NCI-H1436 treated with DMSO at 0.1 percent for 48 hours (cell line): ENCODE measurements at places on chromosomes 1 and 21.
A peak's percentile ranks its signal among the peaks of the same experiment; 100 is the strongest.

DNA sequence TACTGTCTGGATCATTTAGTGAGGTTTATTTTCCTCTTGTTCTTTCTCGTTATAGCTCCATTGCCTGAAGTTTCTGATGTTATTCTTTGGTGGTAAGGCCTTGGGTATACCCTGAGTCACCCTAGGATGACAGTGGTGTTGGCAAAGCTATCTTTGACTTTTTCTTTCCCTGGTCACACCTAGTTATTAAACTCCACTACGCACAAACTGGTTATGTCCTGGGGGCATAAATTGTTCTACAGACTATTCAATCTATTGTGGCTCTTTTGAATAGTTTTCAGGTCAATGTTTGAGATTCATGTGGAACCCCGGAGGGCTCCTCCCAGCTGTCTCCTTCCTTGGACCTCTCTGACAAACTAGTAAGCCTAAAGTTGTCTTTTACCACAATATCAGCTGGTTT is 157.7 kb downstream of the SLC35F3 start:
- DNase-seq: no peak

DNA sequence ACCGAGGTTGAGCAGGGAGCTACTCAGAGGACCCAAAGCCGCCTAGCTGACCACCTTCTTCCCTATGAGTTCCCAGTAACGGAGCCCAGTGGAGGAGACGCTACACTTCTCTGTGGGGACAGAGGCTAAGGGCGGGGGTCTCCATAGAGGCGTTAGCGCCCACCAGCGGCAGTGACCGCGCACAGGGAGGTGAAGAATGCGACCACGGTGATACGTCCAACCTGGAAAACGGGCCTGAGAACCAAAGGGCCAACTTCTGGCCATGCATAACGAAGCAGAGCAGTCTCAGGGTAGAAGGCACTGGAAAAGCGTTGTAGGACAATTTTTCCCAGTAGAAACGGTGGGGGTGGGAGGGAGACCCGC is 400 bp upstream of the COG2 start:
- DNase-seq: no peak

- DNase-seq: no peak
These were observed 859 bp upstream of the LRRC8B start for GRCh38 chr1:89523572-89524368.

DNA sequence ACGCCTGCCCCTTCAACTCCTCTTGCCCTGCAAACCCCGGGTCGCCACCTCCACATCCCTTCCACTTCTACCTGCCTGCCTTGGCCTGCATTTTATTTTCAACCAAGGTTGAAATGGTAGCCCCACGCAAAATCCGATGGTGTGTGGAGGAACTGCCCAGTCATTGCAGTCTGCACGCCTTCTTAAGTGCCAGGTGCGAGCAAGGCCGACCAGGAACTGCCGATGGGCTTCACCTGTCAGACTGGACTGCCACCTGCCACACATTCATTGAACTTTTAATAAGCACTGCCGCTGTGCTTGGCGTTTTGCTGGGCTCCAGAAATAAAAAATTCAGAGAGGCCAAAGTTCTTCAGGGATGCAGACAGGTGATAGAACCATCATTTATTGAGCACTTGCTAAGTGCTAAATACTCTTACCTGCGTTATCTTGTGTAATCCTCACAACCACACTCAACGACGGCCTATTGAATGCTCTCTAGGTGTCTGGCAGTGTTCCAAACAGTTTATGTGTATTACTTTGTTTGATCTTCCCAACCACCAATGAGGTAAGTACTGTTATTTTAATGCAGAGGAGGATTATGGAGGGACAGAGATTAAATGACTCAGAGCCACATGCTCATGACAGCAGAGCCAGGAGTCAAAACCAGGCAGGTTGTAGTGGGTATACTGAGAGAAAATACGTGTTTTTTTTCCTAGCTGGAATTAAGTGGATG is 36.2 kb downstream of the CACHD1 start:
- peak; percentile 43 for DNase-seq

DNA sequence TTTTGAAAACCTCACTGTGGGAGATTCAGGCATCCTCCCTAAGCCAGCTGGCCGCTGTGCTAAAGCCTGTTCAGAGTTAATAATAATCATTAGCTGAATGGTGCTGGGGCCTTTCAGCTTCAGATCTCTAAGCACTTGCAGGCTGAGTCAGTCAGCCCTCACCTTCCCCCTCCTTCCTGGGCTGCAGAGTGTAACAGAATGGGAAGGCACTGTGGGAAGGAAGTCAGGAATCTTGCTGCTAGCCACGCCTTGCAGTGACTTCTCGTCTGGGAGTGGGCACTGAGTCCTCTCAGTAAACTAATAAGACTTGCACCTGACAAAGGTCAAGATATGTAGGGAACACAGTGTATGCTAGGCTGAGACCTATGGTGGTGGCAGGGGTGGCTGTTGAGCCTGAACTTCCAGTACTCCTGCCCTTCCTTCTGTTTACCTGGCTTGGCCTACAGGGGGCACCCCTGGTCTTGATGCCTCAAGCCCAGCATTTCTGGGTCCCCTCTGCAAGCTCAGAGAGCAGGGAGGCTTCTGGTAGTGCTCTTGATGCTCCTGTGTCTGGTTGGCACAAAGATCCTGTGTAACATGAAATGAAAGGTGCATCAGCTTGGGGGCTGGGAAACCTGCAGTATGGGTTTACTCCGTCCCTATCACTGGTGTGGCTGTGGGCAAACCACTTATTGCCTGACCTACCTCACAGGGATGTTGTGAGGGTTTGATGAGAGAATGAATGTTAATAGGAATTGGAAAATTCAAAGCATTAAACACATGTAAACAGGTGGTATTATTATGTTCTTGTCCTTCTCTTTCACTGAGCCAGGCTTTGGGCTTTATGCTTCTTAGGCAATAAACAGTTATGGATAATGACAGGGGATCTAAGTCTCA is 6.0 kb downstream of the CYB561D1 start:
- no peak for DNase-seq

- no peak for DNase-seq
These were observed 69.1 kb upstream of the C1orf105 start for GRCh38 chr1:172351346-172351745.

DNA sequence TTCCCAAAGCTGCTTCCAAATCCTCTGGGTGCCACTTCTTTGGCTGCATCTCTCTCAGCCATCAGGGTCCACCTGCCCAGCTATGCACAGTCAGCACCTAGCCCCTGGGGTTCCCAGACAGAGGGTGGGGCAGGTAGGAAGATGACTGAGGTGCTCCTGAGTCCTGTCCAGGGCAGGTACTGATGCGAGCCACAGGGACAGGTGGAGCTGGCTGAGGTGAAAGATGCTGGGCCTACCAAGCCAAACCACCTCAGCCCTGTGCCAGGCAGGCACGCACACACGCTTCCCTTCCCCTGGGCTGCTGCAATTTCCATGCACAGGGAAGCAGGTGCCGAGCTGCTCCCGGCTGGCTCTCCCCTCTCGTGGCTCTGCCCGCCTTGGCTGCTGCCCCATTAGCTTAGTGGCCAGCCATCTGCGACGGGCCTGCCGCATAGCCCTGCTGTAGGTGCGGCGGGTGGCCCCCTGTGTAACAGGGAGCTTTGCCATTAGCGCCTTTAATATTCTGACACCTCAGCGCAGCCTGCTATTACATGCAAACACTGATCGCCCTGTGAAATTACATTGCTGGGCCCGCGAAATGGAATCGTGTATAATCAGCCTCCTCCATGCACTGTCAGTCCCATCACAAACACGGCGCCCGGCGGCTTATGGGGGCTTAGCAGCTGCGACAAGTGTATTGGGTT is 38.9 kb downstream of the DMAP1 start:
- DNase-seq: no peak

DNA sequence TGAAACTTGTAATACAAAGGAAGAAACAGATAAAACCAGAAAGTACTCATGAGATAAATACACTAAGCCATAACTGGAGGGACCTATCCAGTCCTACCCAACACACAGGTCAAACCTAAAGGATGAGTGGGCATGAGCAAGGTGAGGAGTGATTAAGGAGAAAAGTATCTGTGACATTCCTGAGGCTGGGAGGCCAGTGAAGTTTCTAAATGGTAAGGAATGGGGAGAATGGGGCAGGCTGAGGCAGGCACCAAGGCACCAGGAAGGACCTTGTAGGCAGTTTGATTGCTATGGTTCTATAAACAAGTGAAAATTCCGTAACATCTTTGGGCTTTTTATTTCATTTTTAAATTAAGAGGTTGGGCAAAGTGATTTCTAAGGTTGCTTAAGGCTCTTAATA is 10.4 kb downstream of the DDX59 start:
- no peak for DNase-seq

DNA sequence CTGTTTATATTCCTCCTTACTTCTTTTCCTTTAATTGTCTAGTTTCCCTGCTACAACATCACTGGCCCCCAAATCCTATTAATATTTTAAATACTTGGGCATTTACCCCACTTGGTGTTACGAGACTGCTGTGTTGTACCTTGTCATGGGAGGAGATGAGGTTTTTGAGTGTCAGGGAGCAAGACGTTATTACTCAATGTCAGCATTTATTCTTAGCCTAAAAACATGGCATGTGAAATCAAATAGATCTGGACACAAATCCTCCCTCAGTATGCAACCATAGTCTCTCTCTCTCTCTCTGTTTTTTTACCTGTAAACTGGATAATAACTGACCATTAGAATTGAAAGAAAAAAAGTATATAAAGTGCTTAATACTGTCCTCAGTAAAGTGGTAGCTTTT is 4.6 kb downstream of the LRRC8B start:
- no peak for DNase-seq

GRCh38 chr1:185397183-185397582 is 80.1 kb upstream of the IVNS1ABP start:
- DNase-seq: no peak

DNA sequence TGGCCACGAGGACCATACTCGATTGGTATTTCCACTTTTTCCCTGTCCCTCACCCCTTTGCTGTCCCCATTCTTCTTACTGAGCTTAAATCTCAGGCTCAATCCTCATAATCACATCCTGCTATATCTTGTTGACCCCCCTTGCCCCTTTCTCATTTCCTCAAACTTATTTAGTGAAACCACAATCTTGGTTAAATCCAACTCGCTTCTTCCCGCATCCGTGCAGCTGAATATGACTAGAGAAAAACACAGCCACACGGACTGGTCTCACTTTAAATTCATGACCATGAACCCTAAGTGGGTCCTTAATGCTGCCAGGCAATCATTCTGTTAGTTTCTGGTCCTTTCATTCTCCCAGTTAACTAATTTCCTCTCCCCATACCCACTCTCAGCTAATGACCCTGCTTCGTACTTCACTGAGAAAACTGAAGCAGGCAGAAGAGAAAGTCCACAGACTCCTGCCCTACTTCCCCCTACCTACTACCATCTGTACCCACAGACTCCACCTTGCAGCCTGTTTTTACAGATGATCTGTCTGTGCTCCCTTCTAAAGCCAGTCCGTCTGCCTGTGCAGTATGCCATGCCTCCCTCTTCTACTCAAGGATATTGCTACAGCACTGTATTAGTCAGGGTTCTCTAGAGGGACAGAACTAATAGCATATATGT is 96.8 kb upstream of the LMO4 start:
- DNase-seq: no peak

- DNase-seq: no peak
These were observed 238.3 kb downstream of the MATN1 start for GRCh38 chr1:30485072-30485471.

DNA sequence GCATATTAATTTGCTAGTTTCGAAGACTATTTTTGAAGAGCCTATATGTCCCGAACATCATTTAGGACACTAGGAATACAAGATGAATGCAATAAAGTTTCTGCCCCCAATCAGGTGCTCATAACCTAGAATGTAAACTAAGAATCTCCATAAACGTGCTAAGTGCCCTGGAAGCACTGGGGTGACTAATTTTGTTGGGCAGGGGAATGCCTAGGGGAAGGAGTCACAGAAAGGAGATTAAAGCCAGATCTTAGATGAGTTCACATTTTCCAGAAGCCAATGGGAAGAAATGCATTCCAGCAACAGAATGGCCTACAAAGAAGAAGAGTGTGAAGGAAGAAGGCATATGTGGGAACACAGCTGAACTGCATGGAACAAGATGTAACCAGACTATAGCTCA is 19.5 kb downstream of the SCYL3 start:
- DNase-seq: no peak

- DNase-seq: no peak
These were observed 12.1 kb downstream of the EPHA10 start for GRCh38 chr1:37752583-37753471.

- no peak for DNase-seq
These were observed 58.7 kb downstream of the XCL2 start for GRCh38 chr1:168485048-168485447.

- DNase-seq: no peak
These were observed 46.7 kb upstream of the DMRTB1 start for GRCh38 chr1:53412285-53413174.

DNA sequence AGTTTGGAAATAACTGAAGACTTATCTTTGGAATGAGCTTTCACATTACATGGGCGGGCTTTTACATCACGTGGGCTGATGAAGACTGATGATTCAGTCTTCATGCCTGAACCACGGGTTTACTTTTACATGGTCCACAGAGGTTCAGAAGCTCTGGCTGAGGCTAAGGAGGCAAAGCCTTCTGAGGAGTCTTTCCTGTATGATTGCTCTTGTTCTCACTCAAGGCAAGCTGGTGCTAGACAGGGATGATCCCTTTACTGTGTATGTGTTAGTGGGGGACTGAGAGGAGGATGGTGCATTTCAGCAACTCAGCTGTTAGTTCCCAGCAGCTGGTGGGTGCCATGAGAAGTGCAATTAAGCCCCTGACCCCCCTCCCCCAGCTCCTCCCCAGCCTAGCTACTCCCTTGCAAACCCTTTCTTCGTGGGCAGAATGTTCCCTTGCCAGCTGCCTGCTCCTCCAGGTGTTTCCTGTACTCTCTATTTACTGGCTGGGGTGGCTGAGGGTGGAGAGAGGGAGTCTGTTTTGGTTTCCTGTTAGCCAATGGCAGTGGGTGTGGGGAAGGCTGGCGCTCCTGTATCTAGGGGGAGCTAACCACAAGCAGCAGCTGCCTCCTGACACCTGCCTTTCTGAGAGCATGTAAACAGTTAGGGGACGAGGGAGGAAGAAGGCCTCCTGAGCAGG is 15.4 kb downstream of the BTG2 start:
- peak; percentile 96 for DNase-seq

- no peak for DNase-seq
These were observed 381.0 kb downstream of the HHAT start for GRCh38 chr1:210709701-210710100.

- no peak for DNase-seq
These were observed 247.3 kb downstream of the PLPP3 start for GRCh38 chr1:56331892-56332567.
